NCI-H446 (cell line): ENCODE measurements at places on chromosomes 11 and 22.

GRCh38 chr11:63165706-63166310 lies 21.8 kb upstream of the SLC22A24 start:
- no peak for DNase-seq

- DNase-seq: no peak
Observed at GRCh38 chr11:17930544-17931125, 82.2 kb downstream of the SERGEF start.

- DNase-seq: no peak
Observed at GRCh38 chr11:78690352-78690987, 115.8 kb upstream of the NARS2 start.

- no peak for DNase-seq
Observed at GRCh38 chr22:39938509-39939111, 21.6 kb upstream of the TMA7B start.

DNA sequence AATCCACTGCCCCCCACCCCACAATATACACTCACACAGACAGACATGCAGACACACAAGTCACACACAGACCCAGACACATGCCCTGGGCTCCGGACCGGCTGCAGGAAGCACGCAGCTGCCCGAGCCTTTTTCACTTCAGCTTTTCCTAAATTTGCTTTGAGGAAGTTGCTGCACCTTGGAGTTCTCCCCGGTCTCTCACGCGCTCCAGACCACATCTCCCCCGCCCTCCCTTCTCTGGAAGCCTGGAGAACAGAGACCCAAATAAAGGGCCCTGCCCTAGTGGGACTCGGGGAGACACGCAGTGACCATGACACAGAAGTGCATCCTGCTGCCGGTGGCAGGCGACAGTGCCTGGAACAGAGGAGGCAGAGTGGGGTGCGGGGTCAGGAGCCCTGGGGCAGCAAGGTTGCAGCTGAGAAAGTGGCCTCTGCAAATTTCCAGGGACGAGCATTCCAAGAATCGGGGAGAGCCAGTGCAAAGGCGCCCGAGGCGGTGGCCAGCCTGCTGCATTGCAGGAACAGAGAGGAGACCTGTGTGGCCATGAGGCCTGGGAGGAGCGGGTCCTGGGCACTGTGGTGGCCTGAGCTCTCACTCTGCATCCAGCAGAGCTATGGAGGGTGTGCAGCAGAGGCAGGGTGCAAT lies 19.1 kb downstream of the RPL3 start:
- no peak for DNase-seq

GRCh38 chr22:40385036-40385782 lies 14.8 kb downstream of the SGSM3 start:
- no peak for DNase-seq

GRCh38 chr11:74806267-74806666 lies 57.6 kb downstream of the RNF169 start:
- DNase-seq: no peak

- no peak for DNase-seq
Observed at GRCh38 chr11:86174101-86175046, 70.2 kb upstream of the EED start.

- DNase-seq: no peak
Observed at GRCh38 chr11:56700242-56700913, 1.5 kb downstream of the OR9G1 start.

- DNase-seq: no peak
Observed at GRCh38 chr11:47272706-47273105, 2.8 kb downstream of the MADD start.

GRCh38 chr22:48474881-48475280 lies 1352.8 kb downstream of the BRD1 start:
- no peak for DNase-seq

DNA sequence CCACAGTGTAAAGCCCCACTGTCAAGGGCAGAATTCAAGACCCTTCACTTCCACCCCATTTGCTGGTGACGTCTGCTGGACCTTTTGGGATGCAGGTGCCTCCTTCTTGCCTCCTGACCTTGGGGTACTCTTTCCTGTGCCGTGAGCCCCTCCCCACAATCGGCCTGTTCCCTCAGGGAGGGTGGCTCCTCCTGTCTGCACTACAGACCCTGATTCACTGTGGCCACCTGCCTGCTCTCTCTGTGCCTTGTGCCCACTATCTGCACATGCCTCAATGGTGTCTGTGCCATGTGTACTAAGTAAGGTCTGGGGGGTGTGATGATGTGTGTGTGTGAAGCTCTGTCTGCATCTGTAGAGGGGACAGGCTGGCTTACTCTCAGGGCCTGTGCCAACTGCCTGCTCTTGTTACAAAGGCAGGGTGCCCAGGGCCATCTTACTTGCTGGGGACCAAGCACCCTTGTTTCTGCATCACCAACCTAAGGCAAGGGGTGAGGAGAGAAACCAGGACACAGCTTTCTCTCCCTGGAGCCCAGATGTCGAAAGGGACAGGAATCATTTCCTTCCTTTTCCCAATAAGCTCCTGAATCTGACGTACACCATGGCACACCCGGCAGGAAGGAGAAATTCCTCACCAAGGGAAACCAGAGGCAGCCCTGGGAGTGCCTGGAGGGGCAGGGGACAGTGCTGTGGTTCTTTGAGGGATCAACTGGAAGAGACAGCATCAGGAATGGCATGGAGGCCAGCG lies 3.7 kb downstream of the PPM1F start:
- DNase-seq: no peak

DNA sequence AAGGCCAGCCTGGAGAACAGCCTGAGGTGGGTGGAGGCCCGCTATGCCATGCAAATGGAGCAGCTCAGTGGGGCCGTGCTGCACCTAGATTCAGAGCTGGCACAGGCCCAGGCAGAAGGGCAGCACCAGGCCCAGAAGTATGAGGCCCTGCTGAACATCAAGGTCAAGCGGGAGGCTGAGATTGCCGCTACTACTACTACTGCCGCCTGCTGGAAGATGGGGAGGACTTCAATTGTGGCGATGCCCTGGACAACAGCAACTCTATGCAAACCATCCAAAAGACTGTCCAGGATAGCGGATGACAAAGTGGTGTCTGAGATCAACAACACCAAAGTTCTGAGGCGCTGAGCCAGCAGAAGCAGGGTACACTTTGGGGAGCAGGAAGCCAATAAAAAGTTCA lies 3.1 kb upstream of the TMEM218 start:
- DNase-seq: no peak

GRCh38 chr11:99683933-99684332 lies 663.2 kb downstream of the CNTN5 start:
- DNase-seq: no peak

- no peak for DNase-seq
Observed at GRCh38 chr11:2909133-2909902, 19.9 kb downstream of the PHLDA2 start.

- no peak for DNase-seq
Observed at GRCh38 chr11:120195601-120196320, 15.1 kb upstream of the OAF start.

- DNase-seq: no peak
Observed at GRCh38 chr22:29078036-29078868, 5.4 kb downstream of the KREMEN1 start.

DNA sequence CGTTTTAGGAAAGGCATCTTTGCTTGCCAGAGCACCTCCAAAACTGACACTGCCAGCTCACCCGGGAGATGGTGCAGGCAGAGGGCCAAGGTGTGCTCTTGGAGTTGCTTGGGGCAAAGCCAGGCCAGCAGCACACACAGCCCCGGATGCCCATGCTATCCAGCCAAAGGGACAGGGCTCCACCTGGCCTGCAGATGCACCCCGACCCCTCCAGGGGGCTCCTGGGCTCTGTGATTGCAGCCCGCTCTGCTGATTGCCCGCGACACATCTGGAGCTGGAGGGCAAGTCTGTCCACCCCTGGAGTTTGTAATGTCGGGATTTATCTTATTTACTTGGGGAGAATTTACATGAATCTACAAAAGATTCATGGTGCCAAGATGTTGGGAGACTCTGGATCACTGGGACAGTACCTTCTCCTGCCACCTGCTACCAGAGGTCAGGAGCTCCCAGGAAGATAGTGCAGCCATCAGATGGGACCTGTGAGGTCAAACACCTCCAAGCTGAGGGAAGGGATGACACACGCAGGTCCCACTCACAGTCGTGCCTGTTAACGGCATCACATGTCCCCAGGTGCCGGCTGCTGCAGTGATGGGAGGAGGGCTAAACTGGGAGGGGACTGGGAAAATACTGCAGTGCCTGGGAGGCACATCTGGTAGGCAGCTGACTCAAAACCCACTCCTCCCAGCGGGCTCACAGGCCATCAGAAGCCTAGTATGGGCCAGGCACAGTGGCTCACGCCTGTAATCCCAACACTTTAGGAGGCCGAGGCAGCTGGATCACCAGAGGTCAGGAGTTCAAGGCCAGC lies 17.2 kb downstream of the CBX7 start:
- DNase-seq: peak; percentile 25

GRCh38 chr11:45110562-45110961 lies 35.9 kb upstream of the PRDM11 start:
- DNase-seq: peak; percentile 92

DNA sequence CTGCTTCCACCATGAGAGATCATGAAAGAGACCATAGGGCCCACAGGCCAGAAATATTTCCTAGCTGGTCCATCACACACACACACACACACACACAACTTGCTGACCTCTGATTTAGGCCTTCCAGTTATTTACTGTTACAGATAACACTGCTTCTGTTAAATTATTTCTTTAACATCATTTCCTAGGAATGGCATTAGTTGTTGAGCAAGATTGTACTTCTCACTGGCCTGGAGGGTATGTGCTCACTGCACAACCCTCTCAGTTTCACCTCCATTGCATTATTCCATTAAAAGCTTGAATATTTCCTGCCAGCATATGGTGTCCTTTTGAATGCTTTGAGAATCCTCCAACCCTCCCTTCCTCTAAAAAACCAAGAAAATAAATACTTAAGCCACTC lies 104.4 kb downstream of the MICAL2 start:
- no peak for DNase-seq

DNA sequence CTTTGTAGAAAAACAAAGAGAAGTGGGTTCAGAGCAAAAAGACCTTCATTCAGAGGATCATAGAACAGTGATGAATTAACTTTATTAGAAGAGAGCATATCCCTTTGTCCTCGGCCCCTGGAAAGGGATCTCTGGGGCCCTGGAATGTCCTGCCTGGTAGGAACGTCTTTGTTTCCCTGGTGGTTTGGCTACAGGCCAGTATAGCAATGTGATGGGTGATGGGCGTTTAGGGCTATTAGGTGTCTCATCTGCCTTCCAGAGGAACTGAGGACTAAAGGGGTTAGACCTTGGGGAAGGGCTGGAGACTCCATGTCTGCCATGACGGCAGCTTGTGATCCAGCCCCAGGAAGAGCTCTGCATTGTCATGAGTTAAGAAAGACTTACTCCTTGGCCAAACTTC lies 9.1 kb downstream of the APOL4 start:
- DNase-seq: no peak

- DNase-seq: no peak
Observed at GRCh38 chr11:121810291-121810690, 305.7 kb downstream of the BLID start.

- no peak for DNase-seq
Observed at GRCh38 chr11:96179905-96180304, 163.1 kb downstream of the MAML2 start.

DNA sequence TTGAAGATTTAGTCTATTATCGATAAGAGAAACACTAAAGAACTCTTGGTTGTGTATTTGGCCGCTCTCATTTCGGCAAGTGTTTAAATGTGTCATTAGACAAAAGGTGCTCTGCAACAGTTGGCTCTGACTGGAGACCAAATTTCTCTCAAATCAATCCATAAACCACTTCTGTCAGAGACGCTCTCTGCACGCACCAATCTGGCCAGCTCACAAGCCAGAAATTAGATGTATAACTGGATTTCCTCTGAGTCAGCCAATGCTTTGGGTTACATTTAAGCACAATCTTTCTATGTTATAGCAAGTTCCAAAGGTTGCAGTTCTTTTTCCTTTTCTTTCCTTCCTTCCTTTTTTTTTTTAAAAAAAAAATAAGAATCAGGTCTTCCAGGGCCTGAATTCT lies 17.6 kb upstream of the PARVA start:
- no peak for DNase-seq

DNA sequence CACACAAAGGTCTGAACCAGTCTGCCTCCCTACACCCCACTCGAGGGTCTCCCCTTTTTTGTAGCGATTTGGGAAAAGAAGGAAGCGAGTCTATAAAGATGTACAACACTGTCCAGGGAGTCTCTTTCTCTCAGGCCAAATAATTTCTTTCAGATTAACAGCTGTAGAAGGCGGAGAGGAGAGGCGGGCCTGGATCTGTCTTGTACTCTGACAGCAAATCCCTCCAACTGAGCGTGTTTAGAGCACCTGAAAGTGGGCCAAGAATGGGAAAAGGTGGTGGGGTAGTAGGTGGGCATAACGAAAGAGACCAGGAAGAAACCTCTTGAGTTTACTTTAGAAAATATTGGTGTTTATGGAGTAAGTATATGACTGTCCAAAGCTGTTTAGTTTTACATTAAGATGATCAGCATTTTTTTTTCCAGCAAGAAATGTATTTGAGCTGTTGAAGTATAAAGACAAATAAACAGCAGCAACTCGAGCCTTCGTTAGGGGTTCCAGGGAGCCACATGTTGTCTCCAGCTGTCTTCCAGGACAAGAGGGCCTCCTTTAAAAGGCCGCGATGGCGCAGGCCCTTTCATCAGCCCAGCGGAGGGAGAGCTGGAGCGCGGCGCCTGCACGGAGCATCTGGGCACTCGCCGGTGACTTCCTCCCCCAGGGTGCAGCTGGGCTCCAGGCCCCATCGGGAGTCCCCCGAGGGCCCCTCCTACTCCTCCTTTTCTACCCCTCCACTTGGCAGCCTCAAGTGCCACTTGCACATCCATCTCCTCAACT lies 34.9 kb downstream of the SCUBE1 start:
- no peak for DNase-seq

DNA sequence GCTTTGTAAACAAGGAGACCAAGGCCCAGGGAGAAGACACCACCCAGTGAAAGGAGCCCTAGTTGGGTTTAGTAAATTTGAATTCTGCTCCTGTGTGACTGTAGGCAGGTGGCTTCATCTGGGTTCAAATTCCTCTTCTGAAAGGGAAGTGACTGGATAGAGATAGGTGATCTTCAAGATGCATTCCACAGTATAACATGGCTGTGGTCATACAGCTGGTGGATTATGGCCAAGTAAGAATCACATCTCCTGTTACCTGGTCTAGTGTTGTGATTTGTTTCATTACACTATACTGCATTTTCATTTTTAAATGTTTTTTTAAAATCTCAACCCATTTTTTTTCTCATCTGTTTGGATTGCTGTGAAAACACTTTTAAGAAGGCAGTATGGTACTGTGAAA lies 58.0 kb upstream of the PICALM start:
- DNase-seq: no peak

DNA sequence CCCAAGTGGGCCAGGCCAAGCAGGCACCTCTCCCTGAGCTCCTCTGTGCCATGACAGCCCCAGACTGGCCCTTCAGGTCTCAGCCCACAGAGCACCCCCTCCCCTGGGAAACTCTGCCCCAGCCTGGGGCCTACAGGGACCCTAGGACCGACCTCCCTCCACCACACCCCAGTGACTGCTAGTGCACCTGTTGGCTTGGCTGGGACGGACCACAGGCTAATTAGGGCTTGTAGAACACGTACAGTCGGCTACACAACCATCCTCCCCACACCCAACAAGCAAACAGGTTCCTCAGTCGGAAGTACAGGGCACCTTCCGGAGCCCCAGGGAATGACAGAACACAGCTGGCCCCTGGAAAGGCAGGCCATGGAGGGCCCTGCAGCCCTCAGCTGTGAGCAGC lies 4.3 kb downstream of the SBF1 start:
- no peak for DNase-seq

GRCh38 chr11:33086017-33086416 lies 46.6 kb downstream of the TCP11L1 start:
- no peak for DNase-seq
